ENCODE measurements at places on chromosomes 11 and 22.

DNA sequence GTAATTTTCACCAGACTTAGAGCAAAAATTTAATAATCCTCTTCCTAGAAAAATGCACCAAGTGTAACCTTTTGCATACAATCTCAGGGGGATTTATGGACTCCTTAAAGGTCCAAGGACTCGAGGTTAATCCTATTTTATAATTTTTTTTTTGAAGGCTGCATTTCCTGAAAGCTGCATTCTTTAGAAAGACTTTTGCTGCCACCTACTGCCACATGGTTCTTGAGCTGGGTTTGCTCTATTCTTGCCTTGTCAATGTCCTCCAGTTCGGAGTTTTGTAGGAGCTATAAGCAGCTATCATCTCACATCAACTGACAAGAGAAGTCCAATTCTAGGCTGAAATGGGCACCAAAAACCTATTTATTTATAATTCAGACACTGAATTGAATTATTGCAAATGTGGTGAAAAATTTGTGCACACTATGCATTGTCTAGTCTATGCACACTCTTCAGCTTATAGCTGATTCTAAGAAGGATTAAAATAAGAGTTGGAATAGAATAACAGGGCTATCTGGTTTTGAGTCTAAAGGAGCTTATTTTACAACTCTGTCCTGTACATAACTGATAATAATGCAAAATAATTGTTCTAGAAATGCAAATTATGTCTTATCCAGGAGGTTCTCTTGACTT lies 31.3 kb downstream of the TRAF6 start:
- DNase-seq = no peak

DNA sequence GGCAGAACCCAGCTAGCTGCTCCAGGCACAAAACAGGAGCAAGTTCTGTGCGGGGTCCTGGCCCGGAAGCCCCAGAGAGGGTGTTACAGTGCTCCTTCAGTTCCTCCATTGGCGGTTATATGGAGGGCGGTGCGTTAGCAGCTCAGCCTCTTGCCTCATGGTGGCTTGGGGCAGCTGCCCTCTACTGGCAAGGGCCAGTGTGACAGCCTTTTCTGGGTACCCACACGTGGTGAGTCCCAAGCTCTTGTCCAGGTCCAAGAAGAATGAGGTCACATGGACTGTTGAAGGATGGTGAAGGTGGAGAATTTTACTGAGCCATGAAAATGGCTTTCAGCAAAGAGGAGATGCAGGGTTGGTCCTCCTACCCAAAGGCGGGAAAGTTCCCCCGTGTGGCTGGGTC lies 100.5 kb downstream of the WT1 start:
- peak; percentile 29 for DNase-seq

DNA sequence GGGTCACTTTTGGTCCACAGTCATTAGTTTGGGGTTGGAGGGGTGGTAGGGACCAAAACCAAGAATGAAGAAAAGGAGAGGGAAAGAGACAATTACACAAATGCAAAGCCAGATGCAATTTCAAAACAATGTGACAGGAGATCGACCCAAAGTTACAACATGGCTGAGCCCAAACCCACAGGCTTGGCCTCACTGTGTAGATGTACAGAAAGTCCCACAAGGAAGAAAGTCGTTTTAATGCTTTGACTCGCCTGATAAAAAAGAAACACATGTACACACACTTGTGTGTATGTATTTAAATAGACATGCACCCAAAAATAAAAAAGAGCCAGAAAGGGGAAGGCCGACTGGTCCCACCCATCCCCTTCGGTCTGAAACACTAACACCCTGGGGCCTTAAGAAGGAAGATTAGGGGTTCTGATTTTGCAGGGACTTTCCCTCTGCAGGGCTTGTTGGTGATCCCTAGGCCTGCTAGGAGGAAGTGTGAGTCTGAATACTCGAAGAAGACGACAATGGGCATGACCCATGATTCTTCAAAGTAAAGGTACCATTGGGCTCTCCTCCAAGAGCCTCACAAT lies 104.1 kb downstream of the ETS1 start:
- DNase-seq = no peak

GRCh38 chr11:71423181-71423790 lies 24.9 kb downstream of the DHCR7 start:
- DNase-seq = no peak

DNA sequence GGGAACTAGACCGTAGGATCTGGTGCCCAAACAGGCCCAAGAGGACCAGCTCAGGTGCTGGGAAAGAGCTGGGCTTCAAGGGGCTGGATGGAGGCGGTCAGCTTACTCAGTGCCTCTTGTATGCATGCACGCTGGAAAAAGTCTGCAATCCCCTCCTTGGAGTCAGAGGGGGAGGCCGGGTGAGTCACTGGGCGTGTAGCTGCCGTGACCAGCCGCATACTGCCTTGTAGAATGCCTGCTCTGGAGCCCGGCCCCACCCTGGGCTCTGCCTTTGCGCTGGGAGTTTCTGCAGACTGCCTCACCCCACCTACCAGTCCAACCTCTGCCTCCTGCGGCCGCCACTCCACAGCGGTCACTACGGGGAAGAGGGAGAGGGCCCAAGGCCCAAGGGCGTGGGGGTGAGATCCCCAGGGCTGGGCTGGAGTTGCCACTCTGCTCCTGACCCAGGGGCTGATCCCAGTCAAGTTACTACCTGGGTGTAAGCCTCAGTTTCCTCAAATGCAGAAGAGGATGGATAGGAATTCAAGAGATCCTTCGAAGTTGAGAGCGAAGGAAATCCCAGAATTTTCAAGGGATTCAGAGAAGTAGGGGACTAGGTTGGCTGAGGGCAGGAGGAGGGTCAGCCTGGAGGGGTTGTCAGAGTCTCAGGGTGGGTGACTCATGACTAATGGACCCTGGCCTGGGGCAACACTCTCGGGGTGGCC lies 4.2 kb downstream of the MRGPRF start:
- DNase-seq = no peak

GRCh38 chr22:49257551-49257961 lies 570.1 kb downstream of the BRD1 start:
- no peak for DNase-seq

DNA sequence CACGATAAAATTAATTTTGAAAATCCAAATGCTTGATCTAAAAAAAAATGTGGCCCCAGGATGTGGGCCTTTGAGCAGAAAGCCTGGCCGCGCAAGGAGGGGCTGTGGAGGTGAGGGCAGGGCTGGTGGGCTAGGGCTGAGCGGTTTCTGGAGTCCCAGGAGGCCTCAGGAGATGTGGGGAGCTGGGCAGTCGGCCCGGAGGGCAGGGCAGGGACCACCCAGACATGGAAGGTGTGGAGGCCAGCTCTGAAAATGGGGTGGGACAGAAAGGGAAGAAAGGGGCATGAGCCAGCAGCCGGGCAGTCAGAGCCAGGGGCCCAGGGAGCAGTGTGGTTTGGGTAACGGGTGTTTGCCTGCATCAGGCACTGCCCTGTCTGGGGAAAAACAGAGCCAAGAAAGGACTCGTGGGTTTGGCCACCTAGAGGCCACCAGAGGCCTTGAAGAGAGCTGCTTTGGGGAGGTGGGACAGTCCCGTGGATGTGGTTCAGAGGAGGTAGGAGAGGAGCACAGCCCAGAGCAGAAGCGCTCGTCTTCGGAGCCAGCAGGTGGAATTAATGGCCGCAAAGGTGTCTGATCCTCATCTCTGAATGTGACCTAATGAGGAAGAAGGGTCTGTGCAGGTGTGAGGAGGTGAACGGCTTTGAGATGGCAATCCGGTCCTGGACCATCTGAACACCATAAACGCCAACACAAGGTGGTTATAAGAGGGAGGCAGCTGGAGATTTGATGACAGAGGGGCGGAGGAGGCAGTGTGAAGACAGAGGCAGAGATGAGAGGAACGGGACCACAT lies 50.2 kb downstream of the IGF2 start:
- no peak for DNase-seq

DNA sequence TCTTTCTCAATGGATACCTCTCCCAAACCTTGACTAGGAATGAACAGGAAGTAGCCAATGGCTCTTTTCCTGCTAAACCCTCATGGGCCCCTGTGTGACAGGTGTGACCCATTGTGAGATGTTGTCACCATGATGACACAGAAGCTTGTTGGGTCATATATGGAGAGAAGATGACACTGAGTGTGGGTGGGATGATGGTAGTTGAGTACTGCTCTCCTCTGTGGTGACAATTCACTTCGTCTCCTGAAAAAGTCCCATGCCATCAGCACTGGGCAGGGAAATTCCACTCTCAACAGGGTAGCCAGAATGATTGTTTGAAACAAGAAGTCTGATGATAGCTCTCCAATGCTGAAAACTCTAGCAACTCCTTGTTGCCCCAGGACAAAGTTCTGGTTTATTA lies 94.0 kb upstream of the SEZ6L start:
- no peak for DNase-seq

GRCh38 chr11:107570015-107570414 lies 4.5 kb upstream of the ALKBH8 start:
- DNase-seq = no peak

- DNase-seq = peak; percentile 11
Measured at GRCh38 chr22:50206599-50206998, 5.8 kb downstream of the SELENOO start.

- no peak for DNase-seq
Measured at GRCh38 chr22:42816336-42816735, 40.7 kb downstream of the ARFGAP3 start.

GRCh38 chr22:49111085-49111484 lies 716.6 kb downstream of the BRD1 start:
- no peak for DNase-seq

GRCh38 chr11:13140028-13140870 lies 131.1 kb downstream of the RASSF10 start:
- no peak for DNase-seq
